ENCODE measurements at places on chromosomes 3 and 15.

DNA sequence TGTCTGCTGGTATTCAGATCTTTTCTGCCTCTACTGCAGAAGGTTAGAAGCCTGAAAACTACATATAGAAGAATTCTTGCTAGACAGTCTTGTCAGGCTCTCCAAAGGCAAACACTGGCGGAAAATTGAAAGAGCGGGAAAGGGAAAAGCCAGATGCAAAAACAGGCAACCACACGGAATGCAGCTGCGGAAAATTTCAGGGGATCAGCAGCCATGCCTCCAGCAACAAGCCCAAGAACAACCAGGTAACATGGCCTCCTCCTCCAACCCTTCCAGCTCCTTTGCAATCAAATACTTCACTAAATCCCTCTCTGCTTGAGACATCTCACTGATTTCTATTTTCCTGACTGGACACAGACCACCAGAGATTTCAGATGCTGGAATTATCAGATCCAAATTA, 9.6 kb downstream of the UBP1 start:
- no peak for DNase-seq

GRCh38 chr3:147388700-147389580, 17.4 kb downstream of the ZIC4 start:
- no peak for DNase-seq

- DNase-seq = no peak
These were observed 16.8 kb downstream of the ADPGK start for GRCh38 chr15:72766780-72767179.

DNA sequence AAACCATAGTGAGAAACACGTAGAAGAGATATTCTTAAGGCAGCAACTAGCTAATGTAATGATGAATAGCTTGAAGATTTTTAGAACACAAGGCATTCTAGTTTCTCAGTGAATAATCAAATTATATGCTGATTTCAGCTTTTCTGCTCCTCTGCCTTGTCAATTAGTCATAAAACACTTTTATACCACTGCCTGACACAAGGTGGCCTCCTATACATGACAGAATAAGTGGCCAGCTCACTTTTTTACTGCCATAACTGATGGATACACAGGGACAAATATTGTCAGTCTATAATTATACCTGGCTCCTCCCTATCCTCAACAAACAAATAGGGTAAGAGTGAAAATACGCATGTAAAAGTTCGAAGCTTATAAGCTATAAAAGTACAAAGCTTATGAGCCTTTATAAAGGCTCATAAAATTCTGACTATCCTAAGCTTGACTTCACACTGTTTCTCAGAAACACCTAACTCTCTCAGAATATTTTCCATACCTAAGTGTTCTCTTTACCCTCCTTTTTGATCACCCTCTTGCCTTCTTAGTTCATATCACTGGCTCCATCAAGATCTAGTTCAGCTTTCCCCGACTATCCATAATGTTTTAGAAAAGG, 81.6 kb downstream of the HERC1 start:
- DNase-seq = peak; percentile 11

DNA sequence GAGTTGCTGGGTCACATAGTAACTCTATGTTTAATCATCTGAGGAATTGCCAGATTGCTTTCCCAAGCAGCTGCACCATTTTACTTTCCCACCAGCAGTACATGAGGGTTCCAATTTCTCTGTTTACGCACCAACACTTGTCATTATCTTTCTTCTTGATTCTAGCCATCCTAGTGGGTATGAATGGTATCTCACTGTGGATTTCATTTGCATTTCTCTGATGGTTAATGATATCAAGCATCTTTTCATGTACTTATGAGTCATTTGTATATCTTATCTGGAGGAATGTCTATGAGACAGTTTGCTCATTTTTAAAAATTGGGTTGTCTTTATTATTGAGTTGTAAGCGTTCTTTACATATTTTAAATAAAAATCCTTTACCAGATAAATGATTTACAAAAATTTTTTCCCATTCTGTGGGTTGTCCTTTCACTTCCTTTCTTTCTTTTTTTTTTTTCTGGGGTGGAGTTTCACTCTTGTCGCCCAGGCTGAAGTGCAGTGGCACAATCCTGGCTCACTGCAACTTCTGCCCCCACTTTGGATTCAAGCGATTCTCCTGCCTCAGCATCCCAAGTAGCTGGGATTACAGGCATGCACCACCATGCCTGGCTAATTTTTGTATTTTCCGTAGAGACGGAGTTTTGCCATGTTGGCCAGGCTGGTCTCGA, 8.9 kb upstream of the SGO1 start:
- DNase-seq = no peak

GRCh38 chr3:48429317-48429959, 448 bp downstream of the PLXNB1 start:
- DNase-seq = no peak

DNA sequence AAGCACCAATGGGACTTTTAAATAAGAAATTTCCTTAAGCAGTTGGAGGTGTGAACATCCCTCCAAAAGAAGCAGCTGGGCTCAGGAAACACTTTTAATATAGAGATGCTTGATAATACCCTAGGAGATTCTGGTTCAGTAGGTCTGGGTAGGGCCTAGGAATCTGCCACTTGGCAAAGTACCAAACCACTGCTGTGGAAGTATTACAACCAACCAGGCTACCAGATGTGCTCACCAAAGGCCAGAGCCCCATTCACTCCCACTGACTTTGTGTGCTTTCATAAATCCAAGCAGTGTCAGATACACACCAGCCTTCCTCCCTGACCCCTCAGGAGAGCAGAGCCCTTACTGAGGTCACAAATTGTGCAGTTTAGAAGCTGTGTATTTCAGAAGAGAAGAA, 162.6 kb downstream of the CCNL1 start:
- peak; percentile 12 for DNase-seq

DNA sequence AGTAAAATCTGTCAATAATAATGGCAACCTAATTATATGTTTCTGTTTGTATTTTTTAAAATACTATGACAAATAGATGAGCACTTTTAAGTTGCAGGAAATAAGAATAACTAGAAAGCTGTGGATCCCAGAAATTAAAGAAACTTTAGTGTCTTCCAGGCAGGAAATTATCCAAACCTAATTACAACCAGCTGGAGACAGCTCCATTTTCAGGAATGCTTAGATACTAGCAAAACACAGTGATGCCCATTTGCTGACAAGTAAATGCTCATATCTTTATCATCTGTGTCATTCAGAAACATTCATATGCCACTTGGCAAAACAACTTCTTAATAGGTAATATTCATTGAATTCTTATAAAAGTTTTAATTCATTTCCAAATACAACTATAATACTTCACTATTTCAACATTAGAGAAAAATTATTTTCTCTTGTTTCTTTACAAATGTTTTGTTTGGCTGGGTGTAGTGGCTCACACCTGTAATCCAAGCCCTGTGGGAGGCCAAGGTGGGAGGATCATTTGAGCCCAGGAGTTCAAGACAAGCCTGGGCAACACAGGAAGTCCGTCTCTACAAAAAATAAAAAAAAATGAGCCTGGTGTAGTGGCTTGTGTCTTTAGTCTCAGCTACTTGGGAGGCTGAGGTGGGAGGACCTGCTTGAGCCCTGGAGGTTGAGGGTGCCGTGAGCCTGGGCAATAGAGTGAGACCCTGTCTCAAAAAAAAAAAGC, 169.1 kb upstream of the TSPAN3 start:
- DNase-seq = no peak

DNA sequence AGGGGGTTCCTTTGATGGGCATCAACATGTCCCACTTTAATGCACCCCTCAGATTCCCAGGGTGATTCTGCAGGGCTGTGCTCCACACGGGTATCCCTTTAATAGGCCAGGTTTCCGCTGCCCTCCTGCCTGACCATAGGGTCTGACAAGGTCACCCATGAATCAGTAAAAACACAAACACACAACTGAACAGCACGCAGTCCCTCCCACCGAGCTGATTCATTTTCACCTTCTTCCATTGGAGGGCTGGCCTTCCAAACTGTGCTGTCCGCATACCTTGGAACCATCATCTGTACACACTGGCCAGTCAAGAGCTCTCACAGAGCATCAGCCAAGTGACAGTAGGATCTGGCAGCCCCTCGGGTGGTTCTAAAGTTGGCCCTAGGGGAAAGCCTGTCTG, 93.7 kb downstream of the FBLN2 start:
- DNase-seq = no peak

DNA sequence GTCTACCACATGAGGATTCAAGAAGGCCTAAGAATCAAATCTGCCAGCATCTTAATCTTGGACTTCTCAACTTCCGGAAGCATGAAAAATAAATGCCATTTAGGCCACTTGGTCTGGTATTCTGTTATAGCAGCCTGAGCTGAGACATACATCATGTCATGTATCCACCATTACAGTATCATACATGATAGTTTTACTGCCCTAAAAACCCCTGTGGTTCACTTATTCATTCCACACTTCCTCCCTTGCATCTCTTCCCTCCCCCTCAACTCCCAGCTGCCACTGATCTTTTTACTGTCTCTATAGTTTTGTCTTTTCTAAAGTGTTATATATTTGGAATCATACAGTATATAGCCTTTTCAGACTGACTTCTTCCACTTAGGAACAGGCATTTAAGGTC, 161.8 kb downstream of the SNRK start:
- DNase-seq = no peak

DNA sequence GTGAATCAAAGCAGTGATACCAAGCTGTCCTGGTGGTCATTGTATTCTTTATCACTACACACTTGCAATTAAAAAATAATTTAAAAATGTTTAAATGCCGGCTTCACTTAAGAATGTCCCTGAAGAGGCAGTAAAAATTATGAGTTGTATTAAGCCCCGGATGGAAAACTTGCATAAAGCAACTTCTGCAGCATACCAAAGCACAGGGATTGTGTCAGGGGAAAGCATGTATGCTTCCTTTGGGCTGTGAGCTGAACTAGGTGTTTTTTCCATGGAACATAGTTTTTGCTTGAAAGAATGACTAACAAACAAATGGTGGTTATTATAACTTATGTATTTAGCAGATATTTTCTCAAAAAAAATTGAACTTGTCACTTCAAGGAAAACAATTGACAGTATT, 143.1 kb downstream of the ARNT2 start:
- DNase-seq = no peak

GRCh38 chr15:45126535-45127158, 3.0 kb downstream of the DUOXA1 start:
- DNase-seq = no peak

DNA sequence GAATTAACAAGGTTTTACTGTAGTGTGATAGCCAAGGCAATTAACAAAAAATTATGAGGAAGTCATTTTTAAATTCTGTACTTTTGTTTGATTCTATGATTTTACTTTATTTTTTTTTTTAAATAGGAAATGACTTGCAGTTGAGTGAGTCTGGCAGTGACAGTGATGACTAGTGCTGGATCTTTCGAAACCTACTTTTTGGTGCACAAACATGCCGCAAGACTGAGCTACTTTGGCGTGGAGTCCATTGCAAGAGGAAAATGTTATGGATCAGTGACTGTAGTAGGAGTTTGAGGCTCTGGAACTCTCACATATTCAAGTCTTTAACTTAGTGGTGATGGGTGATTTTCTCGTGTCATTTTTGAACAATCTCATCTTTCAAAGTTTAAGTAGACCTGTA, 11.6 kb downstream of the EAF1 start:
- peak; percentile 37 for DNase-seq
